ENCODE measurements at places on chromosomes 5 and 9. TPM values are rescaled to one million over a fixed set of nuclear protein-coding genes. Genes with fewer than 3 reads are reported as not detected.

Gene ENTREP1
- total RNA-seq, result 6.5 TPM

Gene SPEF2
- 35.0 TPM for total RNA-seq

Gene OR2Y1
- total RNA-seq, result not detected

Gene MRPL50
- total RNA-seq, result 24.1 TPM

Gene TMEM252
- 5.7 TPM for total RNA-seq

Gene CCDC187
- 3.0 TPM for total RNA-seq

Gene NTRK2
- total RNA-seq, result 66.0 TPM

Gene PDE6A
- total RNA-seq, result 0.06 TPM

Gene GTF3C5
- 46.4 TPM for total RNA-seq

Gene ECSCR
- 24.9 TPM for total RNA-seq

Gene PCDHB10
- 6.2 TPM for total RNA-seq

Gene PCDHGC5
- total RNA-seq, result 4.8 TPM

Gene RPS23
- 1,566 TPM for total RNA-seq

Gene TAF11L10
- total RNA-seq, result not detected

Gene ZFP2
- 3.6 TPM for total RNA-seq

Gene CATSPER3
- 0.58 TPM for total RNA-seq

Gene TYRP1
- total RNA-seq, result 2.4 TPM

Gene FGF1
- total RNA-seq, result 10.2 TPM

Gene GARIN3
- total RNA-seq, result not detected

Gene NNT
- total RNA-seq, result 113 TPM

Gene KCNIP1
- 4.7 TPM for total RNA-seq

Gene PPIP5K2
- 85.3 TPM for total RNA-seq

Gene SPATA6L
- total RNA-seq, result 6.5 TPM

Gene LTC4S
- 1.5 TPM for total RNA-seq

Gene GABRA1
- 0.29 TPM for total RNA-seq

Gene SPINK6
- total RNA-seq, result not detected

Gene TAF11L8
- not detected for total RNA-seq

All from metanephros (tissue), 2 donors.